ENCODE measurements at places on chromosomes 2 and 18. TPM values are rescaled to one million over a fixed set of nuclear protein-coding genes. Genes with fewer than 3 reads are reported as not detected.

RAX gene
- not detected for polyA plus RNA-seq

SLC9A4 gene
- polyA plus RNA-seq, result not detected

STON1 gene
- 0.03 TPM for polyA plus RNA-seq

KIF1A gene
- polyA plus RNA-seq, result not detected

ZEB2 gene
- polyA plus RNA-seq, result 0.83 TPM

CHRND gene
- polyA plus RNA-seq, result not detected

GRCh38 chr18:63237881-63238692, 81.5 kb downstream of the BCL2 start:
- no peak for DNase-seq

- no peak for DNase-seq
Observed at GRCh38 chr2:85248773-85249509, 78.8 kb downstream of the TGOLN2 start.

DNA sequence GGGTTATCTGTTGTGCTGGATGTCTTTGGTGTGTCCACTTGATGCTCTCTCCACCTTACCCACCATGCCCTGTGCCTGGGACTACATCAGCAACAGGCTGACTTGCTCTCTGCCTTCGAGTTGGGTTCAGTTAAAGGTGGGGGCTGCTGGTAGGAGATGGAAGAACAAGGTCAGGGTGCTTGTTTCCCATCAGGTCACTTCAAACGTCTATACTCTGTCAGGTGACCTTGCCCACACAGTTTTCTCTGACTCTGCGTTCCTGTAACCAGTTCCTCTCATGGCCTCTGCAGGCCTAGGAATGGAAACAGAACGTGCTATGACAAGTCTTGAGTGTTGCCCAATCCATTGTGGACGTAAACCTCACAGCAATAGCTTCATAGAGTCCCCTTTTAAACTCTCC, 38.4 kb upstream of the PAPOLG start:
- DNase-seq, result no peak

DNA sequence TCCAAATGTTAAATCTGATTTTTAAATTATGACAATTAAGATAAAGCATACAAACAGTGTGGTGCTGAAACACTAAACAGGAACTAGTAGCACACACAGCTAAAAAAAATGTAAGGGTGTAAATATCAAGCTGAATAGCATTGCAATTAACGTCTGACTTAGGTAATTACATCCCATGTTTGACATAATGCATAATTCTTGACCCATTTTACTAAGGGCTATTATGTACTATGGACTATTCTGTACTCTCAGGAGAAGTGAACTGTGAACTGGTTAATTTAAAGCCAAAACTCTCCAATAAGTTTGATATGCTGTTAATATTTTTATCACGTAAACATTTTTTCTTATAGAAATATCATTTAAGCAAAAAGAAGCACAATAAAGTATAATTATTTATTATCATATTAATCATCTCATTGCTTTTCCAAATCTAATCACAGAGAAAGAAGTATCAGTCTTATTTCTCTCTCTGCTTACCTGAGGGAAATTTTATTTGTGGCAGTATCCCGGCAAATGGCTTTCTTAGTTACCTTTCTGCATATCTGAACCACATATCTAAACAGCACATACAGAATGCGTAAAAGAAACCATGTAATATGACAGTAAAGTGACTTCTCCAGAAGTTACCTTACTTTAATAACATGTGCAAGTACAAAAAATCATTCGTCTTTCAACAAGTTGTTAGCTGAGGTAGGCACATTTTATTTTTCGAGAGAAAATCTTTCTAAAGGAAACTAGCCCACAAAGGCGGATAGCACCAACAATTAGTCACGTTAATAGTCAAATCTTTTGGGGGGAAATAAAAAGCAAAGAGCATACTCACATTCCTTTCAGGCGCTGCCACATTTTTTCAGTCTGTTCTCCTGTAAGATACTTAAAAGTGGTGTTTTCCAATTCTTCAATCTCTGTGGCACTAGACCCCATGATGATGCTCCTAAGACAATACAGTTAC, 94.9 kb upstream of the PDE1A start:
- no peak for DNase-seq

- DNase-seq, result no peak
Observed at GRCh38 chr2:29628862-29629261, 292.5 kb downstream of the ALK start.

DNA sequence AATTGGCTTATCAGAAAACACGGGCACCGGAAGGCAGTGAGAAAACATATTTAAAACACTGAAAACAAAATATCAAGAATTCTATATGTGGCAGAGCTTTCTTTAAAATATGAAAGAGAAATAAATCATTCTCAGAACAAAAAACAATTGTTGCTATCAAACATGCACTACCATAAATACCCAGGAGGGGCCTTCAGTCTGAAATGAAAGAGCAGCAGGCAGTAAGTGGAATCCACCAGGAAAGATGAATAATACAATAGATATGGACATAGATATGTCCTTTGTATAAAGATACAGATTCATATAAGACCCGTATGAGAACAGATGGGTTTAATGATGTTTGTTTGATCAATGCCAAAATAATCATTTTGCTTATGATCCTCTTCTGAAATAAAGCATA, 142.0 kb downstream of the TMEM18 start:
- DNase-seq, result no peak

DNA sequence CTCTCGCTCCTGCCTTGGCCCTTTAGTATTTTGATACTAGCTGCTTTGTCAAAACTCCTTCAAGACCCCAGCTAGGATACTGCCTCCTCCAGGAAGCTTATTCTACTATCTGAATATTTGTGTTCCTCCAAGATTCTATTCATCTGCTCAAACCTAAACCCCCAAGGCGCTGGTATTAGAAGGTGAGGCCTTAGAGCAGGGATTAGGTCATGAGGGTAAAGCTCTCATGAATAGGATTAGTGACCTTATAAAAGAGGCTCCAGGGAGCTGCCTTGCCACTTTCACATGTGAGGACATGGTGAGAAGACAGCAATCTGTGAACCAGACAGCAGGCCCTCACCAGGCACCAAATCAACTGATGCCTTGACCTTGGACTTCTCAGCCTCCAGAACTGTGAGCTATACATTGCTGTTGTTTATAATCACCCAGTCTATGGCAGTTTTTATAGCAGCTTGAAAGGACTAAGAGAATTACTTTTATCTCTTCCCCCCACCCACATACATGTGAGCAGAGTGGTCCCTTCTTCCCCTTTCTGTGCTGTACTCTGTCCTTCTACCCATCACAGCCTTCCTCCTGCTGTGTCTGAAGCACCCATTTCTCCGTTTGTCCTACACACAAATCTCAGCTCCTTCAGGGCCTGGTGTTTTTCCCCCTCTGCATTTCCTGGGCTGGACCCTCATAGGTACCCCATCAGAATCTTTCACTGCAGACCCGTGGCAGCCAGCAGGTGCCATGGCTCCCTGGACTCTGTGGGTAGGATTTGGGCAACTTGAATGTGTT, 54.5 kb downstream of the HS1BP3 start:
- no peak for DNase-seq

- DNase-seq, result no peak
Observed at GRCh38 chr2:25177211-25177611, 8.8 kb upstream of the POMC start.

DNA sequence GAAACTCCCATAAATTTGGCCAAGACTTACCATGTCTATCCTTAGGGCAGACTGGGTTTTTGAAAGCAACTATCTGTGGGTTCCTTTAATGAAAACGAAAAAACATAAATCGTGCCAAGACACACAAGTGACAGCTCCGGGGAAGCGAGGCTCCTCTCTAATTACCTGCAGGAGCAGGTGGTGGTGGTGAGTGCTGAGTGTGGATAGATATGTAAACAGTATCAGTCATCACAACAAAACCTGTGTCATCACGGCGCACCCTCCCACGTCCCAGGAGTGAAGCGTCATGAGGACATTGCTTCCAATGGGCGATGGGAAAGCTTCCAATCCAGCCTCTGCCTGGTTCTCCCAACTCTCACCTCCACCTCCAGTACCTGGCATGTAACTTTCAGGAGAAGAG, 31.3 kb downstream of the ACKR3 start:
- no peak for DNase-seq

DNA sequence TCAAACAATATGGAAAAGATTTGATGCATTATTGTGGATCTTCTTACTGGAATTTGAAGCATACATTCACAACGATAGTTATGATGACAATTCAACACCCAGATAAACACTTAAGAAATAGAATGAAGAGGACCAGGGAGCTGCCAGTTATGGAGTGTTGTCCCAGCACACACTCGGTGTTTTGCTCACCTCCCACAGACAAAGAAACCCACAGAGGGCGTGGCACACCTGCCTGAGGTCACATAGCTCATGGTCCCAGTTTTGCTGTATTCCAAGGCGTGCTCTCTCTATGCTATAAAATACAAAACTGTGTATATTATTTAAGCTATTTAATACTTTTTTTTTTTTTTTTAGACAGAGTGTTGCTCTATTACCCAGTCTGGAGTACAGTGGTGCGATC, 31.1 kb downstream of the EFR3B start:
- no peak for DNase-seq

- DNase-seq, result no peak
Observed at GRCh38 chr2:4151521-4151920, 448.1 kb downstream of the DCDC2C start.
